Stimulated activated CD8-positive, alpha-beta memory T cell treated with anti-CD3 and anti-CD28 coated beads, Interleukin-7, amount 100 ng/mL, for 1 hour (primary cell): ENCODE measurements at places on chromosomes 7 and 10.

- DNase-seq = no peak
Measured at GRCh38 chr7:148303295-148304082, 287.1 kb upstream of the C7orf33 start.

GRCh38 chr7:25638068-25638467 is 409.8 kb upstream of the NPVF start:
- no peak for DNase-seq

- no peak for DNase-seq
Measured at GRCh38 chr10:4437791-4438190, 388.2 kb upstream of the AKR1E2 start.

- no peak for DNase-seq
Measured at GRCh38 chr7:30682212-30683083, at the start of gene CRHR2. CRHR2 (minus strand) TSS chr7:30682456; CDS start chr7:30682280, 176 bp downstream.

DNA sequence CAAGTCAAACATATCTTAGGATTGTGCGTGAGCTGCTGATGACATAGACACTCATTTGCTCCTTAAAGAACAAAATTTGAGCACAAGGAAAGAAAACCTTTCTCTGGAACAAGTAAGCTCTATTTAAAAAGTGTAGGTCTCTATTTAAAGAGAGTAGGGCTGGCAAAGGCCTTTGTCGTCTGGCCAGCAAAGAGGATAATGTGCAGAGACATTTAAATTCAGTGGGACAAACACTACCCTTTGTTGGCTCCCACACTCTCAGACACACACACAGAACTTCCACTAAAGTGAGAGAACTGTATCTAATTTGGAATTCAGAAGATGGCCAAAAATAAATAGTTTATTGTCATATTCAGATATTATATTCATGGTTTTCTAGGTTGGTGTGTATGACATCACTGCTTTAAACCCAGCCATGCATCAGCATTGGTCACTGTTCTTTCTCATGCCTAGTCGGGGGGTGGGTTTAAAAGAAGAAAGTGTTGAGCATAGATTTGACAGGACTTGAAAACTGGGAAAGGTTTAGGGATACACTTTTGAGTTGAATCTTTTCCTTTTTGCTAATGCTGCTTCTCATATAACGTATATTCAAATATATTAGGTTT is 49.5 kb upstream of the HDAC9 start:
- no peak for DNase-seq

DNA sequence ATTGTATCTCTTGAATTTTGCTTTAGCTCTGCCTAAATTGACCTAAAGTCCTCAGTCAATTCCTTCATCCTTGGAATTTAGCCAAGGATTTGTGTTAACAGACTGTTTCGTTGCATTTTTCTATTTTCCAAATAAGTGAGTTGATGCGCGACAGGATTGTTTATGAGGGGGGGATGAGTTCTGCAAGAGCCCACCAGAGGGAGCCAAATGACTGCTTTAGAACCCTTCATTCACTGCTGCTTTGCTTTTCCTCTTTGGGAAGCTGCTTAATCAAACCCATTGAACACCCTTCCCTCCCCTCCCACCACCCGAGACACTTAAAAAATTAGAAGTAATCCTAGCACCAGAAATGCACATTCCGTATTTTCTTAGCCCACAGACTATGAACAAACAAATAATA is 33.7 kb upstream of the PTF1A start:
- no peak for DNase-seq

DNA sequence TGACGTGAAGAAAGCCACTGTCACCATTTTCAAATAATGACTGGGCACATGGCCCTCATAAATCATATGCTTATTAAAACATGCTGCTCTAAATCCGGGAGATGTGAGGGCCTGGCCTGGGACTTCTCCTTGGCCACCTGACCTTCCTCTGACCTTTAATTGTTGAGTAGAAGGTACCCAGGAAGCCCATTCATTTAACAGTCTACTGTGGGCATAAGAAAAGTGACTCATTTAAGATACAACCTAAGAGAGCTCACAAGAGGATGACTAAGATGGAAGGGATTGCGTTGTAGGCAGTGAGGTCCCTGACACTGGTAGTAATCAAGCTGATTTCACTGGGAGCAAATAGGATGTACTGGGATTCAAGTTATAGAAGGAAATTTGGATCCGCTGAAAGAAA is 203.4 kb upstream of the GPR26 start:
- no peak for DNase-seq

- no peak for DNase-seq
Measured at GRCh38 chr10:44284198-44285084, 100.5 kb downstream of the CXCL12 start.

DNA sequence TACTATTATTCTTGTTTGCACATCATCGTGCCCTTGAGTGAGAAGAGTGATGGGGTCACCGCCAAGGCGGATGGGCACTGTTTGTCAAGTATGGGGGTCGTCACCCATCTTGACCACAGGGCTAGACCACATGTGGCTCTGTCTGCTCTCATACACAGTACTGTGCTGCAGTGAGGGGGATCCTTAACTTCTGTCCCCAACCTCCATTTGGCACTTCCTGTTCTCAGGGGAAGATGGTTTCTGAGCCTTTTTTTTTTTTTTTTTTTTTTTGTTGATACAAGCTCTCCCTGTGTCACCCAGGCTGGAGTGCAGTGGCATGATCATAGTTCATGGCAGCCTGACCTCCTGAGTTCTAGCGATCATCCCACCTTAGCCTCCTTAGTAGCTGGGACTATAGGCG is 13.6 kb downstream of the WBP1L start:
- no peak for DNase-seq

GRCh38 chr10:22317076-22317370 is 835 bp downstream of the COMMD3 start:
- DNase-seq = no peak

DNA sequence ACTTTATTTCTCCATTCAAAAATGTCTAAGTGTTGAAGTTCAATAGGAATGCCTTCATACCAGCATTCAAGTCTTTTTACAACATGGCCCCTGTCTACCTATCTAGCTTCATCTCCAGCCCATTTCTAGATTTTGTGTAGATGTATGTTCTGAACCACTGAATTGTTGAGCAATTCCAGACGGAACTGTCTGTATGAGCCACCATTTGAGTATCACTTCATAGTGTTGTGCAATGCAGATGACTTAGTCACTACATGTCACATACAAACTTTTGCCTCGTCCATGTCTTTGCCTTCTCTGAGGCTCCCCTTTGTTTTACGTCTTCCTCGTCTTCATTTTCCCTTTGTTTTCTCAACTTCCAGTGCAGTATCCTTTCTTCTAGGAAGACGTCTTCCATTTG is 118.1 kb downstream of the INHBA start:
- DNase-seq = no peak

GRCh38 chr10:21919117-21919516 is 84.4 kb downstream of the DNAJC1 start:
- DNase-seq = no peak

DNA sequence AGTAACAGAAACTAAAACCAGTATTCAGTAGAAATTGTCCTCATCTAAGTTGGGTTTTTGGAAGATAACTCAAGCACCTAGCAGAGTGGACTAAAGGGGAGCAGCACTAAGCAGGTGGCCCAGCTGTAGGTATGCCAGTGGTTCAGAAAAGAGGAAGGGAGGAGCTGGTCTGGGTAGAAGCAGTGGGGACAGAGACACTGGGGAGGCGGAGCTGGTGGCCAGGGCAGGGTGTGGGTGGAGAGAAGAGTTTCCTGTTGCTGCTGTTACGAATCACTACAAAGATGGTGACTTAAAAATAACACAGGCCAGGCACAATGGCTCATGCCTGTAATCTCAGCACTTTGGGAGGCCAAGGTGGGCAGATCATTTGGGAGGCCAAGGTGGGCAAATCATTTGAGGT is 136.2 kb downstream of the WDR11 start:
- DNase-seq = no peak

DNA sequence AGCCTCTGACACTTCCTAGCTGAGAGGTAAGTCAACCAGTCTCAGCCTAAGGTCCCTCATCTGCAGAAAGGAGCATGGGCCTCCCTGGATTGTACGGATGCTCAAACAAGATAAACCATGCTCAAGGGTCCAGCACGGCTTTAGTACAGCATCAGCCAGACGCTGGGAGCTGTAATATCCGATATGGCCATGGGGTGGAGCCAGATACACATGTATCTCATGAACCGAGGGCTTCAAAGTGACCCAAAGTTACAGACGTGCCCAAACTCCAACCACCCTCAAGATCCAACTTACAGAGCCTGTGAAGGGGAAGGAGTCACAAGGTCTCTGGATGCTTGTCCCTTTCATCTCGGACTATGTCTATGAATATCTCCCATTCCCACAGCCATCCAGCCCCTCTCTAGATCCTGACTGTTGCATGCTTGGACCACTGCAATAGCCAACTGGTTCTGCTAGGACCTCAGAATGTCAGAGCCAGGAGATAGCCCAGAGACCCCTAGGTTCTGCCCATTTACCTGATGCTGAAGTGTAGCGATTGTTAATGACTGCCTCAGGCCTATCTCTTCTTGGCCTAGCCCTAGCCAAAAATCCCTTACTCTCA is 142.4 kb downstream of the SH3PXD2A start:
- DNase-seq = peak; percentile 70
